Neural crest cell (in vitro differentiated cells): ENCODE measurements at places on chromosomes 13 and 19.
A peak's percentile ranks its signal among the peaks of the same experiment; 100 is the strongest.

- DNase-seq: no peak
Observed at GRCh38 chr13:33129094-33129832, 113.0 kb downstream of the KL start.

DNA sequence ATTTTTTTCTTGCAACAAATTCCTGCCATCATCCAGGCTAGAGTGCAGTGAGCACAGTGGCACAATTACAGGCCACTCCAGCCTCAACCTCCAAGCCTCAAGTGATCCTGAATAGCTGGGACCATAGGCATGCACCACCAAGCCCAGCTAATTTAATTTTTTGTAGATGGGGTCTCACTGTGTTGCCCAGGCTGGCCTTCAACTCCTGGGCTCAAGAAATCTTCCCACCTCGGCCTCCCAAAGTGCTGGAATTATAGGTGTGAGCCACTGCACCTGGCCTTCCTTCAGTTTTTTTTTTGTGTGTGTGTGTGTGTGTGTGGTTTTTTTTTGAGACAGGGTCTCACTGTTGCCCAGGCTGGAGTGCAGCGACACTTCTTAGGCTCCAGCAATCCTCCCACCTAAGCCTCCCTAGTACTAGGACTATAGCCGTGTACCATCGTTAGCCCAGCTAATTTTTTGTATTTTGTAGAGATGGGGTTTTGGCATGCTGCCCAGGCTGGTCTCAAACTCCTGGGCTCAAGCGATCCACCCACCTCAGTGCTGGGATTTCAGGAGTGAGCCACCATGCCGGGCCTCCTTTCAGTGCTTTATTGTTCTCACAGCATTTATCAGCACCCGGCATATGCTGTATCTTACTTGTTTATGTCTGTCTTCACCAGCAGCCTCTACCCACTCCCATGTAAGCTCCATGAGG lies 5.9 kb upstream of the SRRM5 start:
- no peak for DNase-seq

- no peak for DNase-seq
Observed at GRCh38 chr13:50322006-50322405, 306.8 kb downstream of the KCNRG start.

DNA sequence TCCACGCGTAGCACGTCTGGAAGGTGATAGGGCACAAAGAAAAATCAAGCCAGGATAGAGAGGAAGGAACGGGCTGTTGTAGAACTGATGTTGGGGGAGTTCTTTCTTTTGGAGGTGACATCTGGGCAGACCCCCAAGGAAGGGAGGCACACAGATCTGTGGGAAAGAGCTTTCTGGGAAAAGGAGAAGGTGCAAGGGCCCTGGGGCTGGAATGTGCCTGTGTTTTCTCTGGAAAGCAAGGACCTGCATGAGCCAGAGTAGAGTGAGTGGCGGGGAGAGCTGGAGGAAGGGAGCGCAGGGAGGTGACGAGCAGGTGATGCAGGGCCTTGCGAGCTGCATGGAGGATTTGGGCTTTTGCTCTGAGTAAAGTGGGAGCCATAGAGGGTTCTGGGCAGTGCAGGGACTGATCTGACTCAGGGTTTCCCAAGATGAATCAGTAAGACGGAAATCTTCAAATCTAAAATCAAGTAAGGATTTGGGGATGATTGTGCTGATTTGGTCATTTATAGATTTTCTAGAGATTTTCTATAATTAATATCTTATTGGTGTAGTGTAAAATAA lies 30.8 kb downstream of the SMARCA4 start:
- DNase-seq: no peak

- DNase-seq: peak; percentile 12
Observed at GRCh38 chr19:47190167-47190727, 40.8 kb downstream of the BBC3 start.

GRCh38 chr13:20197361-20197834 lies 4.7 kb upstream of the GJB2 start:
- no peak for DNase-seq

GRCh38 chr13:46184277-46184699 lies 2.3 kb upstream of the LCP1 start:
- DNase-seq: peak; percentile 33

DNA sequence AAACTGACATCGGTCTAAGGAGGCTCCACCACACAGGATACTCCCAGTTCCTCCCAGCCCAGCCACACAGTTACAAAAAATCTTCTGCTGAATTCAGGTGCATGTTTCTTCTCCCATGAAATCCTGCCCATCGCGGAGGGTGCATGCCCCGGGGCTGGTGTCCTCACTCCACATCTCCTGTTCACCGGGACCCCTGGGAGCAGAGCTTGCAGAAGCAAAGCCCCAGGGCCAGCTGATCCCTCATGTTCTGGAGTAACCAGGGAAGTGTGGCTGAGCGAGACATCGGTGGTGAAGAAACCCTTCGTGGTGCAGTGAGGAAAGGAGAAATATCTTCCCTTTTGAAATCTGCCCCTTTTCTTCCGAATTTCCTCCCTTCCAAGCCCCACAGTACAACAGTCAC lies 904 bp upstream of the SIGLEC9 start:
- no peak for DNase-seq

- peak; percentile 16 for DNase-seq
Observed at GRCh38 chr19:7292950-7293761, 1.1 kb downstream of the INSR start.

DNA sequence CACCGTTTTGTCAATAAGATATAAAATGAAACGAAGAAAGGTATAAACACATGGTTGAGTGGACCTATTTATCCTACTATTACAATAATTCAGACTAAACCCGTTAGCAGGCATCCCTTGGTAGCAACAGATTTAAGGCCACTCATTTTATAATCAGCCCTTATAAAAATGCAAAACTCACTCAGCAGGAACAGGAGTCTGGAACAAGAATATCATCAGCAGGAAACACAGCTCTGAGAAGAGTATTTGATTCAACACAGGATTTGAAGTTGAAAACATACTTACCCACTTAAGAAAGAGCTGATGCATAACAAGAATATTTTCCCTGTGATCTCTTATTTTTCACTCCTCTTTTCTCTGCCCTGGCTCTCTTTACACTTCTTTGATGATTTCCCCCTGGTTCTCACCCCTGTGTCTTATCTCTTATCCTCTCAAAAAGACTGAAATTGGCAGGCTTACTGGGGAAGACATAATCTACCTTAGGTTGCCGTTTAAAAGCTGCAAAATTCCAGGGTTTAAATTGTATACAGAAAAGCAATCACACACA lies 1722.7 kb downstream of the SLITRK5 start:
- no peak for DNase-seq

DNA sequence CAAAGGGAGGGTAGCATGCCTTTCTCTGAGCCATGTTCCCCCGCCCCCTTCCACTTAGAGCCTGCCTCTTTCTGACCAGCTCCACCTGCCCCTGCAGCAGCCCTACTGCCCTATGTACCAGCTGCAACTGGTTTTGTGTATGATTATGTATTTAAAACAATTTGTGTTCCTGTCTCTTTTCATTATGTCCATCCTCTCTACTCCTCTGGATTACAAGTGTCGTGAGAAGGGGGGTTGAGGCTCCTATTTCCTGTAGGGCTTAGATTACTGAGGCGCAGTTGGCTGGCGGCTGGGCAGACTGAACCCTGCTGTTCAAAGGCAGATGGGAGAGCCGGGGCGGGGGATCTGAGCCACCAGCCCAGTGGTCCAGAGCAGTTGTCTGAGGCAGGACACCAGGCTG lies 213.3 kb downstream of the KCNRG start:
- DNase-seq: no peak

DNA sequence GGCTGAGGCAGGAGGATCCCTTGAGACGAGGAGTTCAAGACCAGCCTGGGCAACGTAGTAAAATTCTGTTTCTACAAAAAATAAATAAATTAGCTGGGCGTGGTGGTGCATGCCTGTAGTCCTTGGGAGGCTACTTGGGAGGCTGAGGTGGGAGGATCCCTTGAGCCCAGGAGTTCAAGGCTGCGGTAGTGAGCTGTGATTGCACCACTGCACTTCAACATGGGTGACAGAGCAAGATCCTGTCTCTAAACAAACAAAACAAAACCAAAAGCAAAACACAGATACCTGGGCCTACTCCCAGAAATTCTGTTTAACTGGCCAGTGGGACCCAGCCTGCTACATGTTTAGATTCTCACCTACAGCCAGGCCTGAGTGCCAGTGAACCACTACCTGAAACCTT lies 74.6 kb upstream of the MEDAG start:
- no peak for DNase-seq

DNA sequence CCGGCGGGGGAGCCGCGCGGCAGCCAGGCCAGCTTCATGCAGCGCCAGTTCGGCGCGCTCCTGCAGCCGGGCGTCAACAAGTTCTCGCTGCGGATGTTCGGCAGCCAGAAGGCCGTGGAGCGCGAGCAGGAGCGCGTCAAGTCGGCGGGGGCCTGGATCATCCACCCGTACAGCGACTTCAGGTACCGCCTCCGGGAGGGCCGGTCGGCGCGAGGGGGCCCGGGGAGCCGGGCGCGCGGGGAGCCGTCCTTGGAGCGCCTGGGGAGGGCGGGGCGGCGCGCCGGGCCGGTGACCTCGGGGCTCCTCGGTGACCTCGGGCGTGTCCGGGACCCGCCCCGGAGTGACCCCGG lies 690 bp downstream of the HCN2 start:
- no peak for DNase-seq

- no peak for DNase-seq
Observed at GRCh38 chr13:36086117-36086516, 45.1 kb downstream of the DCLK1 start.

DNA sequence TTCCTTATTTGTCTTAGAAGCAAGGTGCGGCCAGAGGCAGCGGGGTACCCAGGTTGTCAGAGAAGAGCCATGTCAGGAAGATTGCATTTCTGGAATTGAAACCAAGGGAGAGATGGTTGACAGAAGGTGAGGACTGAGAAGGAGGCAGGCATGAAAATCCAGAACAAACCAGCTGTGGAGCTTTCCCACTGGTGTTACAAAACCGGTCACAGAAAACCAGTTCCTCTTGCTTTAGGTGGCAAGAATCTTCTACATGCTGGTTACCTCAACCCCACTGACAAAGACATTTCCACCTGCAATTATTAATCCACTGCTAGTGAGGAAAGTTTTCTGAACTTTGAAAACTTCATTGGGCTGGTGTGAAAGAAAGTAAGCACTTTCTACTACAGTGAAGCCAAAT lies 64.0 kb upstream of the MED4 start:
- no peak for DNase-seq

DNA sequence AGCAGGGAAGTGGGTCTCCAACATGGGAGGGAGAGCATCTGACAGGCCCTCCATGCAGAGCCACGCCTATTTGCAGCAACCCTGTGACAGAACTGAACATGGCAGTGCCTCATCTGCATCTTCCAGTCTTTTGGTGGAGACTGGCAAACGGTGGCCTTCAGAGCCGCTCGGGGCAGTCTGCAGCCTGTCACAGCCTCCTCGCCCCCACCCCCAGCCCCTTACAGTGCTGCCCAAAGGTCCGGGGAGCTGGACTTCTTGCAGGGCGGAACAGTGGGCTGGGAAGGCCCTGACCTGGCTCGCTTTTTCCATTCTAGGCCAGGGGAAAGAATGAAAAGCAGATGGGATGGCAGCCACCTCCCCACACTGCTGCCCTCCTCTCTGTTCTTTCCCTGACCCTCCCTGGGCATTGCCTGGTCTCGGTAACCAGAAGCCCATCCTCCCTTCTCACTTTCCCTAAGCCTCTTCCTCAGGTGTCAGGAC lies 2.7 kb downstream of the CALM3 start:
- no peak for DNase-seq

- no peak for DNase-seq
Observed at GRCh38 chr13:73138276-73138637, 79.5 kb downstream of the KLF5 start.

GRCh38 chr19:41136636-41137455 lies 22.6 kb downstream of the CYP2F1 start:
- no peak for DNase-seq

- DNase-seq: no peak
Observed at GRCh38 chr13:110869805-110870706, 44.8 kb downstream of the ANKRD10 start.

GRCh38 chr13:40127476-40127875 lies 472.0 kb downstream of the COG6 start:
- no peak for DNase-seq

GRCh38 chr13:101258509-101258908 lies 157.8 kb downstream of the NALCN start:
- DNase-seq: no peak

DNA sequence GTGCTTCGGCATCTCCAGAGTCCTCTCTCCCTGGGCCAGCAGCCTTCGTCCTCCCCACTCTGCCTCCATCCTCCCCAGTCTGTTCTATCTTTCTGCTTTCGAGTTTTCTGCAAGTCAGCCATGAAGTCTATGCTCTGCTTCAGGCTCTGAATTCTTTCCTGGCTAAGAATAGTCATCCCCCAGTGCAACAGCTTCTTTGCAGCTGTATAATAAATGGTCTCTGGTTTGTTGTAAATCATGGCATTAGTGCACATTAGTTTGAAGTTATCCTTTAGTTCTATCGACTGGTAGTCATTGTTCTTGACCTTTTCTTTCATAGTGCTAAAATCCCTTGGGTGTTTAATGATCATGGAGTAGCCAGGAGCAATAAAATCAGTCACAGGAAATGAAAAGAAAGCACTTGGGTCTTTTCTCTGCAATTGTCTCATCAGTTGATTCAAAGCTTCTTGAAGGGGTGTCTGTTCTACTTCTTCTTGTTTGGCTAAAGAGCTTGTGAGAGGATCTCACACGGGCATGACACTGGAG lies 46.2 kb upstream of the SOX21 start:
- no peak for DNase-seq

- DNase-seq: no peak
Observed at GRCh38 chr13:51440381-51440780, 12.5 kb downstream of the INTS6 start.

DNA sequence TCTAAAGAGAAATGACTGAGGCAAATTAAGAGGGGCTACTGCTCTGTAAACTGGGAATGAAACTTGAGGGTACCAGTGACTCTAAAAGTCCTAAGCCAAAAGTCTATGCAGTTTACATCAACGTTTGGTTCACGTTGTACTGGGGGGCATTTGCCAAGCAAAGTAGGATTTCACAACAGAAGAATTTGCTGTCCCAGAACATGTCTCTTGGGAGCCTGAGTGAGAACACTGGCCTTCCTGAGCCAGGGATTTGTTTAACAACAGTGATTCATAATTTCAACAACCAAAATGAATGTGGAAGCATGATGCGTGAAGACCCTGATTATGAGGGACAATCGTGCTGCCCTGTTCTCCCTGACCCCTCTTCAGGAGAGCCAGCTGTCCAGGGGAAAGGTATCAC lies 178.0 kb downstream of the OXGR1 start:
- DNase-seq: no peak

- DNase-seq: no peak
Observed at GRCh38 chr19:38617283-38617763, 430 bp downstream of the MAP4K1 start.

DNA sequence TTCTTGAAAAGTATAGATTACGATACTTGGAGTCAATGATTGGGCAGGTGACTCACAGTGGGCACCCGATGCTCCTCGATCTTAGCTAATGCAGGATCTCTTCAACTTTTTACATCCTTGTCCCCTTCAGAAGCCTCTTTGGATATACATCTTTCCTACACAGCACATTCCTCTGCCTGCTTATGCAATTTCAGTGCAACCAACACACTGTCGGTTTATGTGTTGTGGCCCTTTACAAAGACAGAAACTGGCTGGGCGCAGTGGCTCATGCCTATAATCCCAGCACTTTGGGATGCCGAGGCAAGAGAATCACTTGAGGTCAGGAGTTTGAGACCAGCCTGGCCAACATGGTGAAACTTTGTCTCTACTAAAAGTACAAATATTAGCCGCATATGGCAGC lies 2.6 kb downstream of the GPR42 start:
- no peak for DNase-seq
